BE2C (cell line): ENCODE measurements at places on chromosomes 13 and 19.

- DNase-seq, result no peak
Observed at GRCh38 chr13:75704194-75704926, 68.2 kb downstream of the LMO7 start.

- no peak for DNase-seq
Observed at GRCh38 chr13:75217949-75218348, 264.0 kb downstream of the TBC1D4 start.

GRCh38 chr13:87889254-87889653 lies 218.1 kb downstream of the SLITRK5 start:
- DNase-seq, result no peak

- no peak for DNase-seq
Observed at GRCh38 chr19:47813995-47814328, 7.8 kb upstream of the CRX start.

DNA sequence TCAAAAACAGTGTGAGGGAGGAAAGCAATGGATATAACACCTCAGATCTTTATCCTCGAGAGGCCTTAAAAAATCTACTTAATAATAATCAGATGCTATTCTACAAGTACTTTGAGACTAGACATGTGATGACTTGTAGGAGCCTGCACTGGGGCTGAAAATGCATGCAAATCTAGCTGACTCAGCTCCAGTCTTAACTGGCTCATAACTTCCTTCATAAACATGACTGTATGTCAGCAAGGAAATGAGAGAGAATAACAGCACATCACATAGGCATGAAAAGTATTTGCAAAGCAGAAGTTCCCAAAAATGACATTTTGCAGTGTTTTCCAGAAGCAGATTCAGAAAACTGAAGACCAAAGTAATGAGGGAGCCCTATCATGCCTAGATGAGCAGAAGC lies 38.1 kb downstream of the PSG5 start:
- DNase-seq, result no peak

- no peak for DNase-seq
Observed at GRCh38 chr13:69970520-69970919, 137.1 kb upstream of the ATXN8OS start.

- DNase-seq, result no peak
Observed at GRCh38 chr13:20475927-20476691, 49.5 kb downstream of the CRYL1 start.

DNA sequence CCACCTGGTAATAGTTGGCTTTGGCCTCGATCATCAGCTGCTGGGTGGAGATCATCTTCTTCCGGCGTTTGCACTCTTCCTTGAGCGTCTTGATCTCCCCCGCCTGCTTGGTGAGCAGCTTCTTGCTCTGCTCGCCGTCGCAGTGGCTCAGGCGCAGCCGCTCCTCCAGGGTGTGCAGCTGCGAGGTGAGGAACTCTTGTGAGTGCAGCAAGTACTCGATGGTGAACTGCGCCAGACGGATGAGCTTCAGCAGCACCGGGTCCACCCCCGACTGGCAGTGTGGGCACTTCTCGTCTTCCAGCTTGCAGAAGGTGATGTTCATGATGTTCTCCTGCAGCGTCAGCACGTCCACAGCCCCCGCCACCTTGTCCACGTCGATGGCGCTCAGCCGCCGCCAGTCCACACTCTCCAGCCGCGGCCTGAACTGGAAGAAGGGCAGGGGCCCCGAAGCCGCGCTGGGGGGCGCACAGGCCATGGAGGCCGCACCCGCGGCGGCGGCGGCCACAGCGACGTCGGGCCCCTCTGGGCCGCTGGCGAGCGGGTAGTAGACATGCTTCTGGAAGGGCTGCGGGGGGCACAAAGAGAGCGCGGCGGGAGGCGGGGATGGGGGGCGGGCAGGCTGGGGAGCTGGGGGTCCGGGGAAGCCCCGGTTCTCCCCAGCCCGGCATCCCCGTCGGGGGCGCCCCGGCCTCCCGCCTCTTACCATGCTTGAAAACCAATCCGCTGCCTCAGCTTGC lies 3.0 kb downstream of the DZIP1 start:
- peak; percentile 67 for DNase-seq

- DNase-seq, result no peak
Observed at GRCh38 chr13:61830475-61830874, 414.8 kb upstream of the PCDH20 start.

DNA sequence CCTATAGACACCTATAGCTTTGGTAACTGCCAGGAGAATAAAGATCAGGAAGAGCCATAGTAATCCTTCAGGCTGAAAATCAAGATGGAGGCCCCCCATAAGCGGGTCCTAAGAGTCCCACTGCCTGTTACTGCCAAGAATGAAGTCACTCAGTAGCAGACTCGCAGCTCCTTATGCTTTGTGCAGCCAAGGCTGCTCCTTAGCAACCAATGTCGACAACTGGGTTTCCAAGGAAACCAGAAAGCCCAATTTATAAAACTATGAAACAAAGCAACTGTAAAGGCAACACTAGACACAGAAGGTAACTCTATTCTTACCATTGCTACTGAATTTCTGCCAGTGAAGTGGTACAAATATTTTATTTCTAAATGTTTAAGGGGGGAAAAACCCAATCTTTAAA lies 56.5 kb downstream of the DCLK1 start:
- no peak for DNase-seq

DNA sequence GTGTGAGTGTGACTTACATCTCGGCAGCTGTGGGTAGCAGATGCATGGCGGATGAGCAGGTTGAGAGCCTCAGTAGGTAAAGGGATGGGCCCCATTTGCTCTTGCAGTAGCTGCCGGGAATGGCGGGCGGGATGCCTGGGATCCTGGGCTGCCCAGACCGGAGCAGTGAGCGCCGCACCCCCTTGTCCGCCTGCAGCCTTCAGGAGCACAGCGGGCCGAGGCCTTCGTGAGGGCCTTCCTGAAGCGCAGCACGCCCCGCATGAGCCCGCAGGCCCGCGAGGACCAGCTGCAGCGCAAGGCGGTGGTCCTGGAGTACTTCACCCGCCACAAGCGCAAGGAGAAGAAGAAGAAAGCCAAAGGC lies 4.1 kb downstream of the POP4 start:
- no peak for DNase-seq

- DNase-seq, result no peak
Observed at GRCh38 chr13:91664039-91664438, 265.6 kb downstream of the GPC5 start.

GRCh38 chr13:72061613-72062012 lies 194.6 kb upstream of the DACH1 start:
- DNase-seq, result no peak

- DNase-seq, result no peak
Observed at GRCh38 chr13:30446126-30446500, 19.6 kb downstream of the HMGB1 start.

DNA sequence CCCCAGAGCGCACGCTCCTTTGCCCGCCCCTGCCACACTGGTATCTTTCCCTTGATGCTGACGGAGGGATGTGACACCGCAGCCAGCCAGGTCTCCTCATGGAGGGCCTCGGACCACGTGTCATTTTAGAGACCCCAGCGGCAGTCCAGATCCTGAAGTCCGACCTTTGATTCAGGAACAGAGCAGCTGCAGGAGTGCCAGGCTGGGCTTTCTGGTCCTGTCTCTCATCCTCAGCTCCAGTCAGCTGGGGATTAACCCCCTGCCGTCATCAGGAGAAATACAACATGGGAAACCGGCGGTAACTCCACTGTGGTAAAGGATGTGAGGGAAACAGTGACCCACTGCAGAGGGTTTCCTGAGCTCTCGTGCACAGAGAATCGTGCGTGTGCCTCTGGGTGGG lies 140.6 kb downstream of the SIPA1L3 start:
- no peak for DNase-seq

GRCh38 chr19:12872255-12872654 lies 9.0 kb downstream of the DNASE2 start:
- no peak for DNase-seq

- peak; percentile 59 for DNase-seq
Observed at GRCh38 chr19:30649934-30650614, 277.9 kb downstream of the ZNF536 start.

GRCh38 chr13:100231176-100231575 lies 142.3 kb downstream of the PCCA start:
- DNase-seq, result no peak

DNA sequence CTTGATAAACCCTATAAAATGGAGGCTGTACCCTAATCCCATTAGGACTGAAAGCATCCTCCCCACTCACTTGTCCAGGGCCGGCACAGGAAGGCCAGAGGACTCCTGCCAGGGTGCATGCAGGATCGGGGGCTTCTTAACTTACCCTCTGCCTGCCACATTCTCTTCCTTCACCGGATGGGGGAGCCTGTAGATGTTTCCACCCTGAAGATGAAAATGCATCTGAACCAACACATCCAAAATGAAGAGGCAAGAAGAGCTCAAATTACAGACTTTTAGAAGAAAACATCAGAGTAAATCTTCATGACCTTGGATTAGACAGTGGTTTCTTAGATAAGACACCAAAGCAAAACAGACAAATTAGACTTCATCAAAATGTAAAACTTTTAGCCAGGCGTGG lies 25.9 kb upstream of the NAPA start:
- no peak for DNase-seq
